ENCODE measurements at places on chromosomes 16 and 17. TPM values are rescaled to one million over a fixed set of nuclear protein-coding genes. Genes with fewer than 3 reads are reported as not detected.

DNA sequence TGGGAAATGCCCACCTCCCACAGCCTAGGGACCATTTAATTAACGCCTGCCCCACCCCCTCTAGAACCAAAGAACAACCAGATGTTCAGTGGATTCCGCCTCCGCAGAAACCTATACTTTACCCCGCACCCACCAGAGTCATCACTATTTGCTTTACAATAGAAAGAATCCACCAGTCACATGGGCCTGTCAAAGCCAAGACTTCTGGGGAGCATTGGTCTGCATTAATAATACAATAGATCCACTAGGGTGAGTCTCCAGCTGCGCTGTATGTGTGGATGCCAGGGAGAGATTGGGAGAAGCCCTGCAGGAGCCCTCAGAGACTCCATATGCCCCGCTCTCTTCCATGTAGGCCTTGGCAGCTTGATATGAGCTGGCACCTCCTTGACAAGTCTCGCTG, 31.3 kb downstream of the CLEC19A start:
- DNase-seq: no peak

TMEM208 gene
- 69.5 TPM for total RNA-seq

DNA sequence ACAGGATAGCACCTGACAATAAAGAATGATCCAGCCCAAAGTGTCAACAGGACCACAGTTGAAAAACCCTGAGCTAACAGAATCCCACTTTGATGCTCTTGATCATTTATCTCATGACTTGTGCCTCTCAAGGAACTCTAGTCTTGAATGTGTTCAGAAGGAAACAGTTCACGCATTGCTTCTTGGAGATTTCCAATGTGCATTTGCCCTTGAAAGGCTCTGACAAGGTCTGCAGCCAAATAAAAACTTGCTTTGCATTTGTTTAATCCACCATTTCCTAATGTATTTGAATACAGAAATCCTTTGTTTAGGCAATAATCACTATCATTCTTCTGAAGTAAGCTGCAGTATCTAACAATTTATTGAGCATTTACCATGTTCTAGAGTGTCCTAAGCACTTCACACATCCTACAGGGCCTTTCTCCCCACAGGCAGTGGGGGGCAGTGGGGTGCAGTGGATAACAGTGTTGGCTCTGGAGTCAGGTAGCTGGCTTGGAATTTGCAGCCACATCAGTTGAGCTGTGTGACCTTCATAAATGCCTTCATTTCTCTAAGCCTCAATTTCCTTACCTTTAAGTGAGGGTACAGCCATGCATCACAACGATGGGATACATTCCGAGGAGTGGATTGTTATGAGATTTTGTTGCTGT, 239.7 kb downstream of the XYLT1 start:
- no peak for DNase-seq

GRCh38 chr17:21028192-21028591, 14.6 kb downstream of the USP22 start:
- DNase-seq: no peak

GRCh38 chr16:69049603-69050375, 55.7 kb upstream of the HAS3 start:
- DNase-seq: no peak

DNA sequence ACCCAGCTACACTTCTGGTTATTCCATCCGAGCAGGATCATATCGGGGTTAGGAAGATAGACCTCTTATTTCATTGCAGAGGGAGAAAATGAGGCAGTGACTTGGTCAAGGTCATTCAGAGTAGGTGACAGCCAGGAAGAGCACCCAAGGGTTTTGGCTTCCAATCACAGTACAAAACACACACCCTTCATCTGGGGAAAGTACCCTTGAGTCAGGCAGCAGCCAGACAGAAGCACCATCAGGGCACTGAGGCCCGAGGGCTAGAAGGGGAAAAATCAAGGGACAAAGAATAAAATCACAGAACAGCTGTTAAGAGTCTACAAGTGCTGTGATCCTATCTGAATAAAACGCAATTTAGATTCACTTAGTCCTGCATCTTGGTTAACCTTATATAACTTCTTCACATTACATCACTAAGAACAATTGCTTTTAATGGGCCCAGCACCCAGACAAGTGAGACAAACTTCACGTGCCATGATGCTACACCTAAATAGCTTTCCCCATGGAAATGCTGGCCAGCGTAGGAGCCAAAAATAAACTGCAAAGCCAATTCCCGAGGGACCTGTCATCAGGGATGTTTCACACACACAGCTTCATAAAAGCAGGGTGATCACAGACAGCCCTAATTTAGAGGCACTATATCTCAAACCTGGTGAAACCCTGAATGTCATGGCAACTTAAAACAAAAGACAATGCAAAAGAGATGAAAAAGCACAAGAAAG, 4.9 kb downstream of the UBE2O start:
- no peak for DNase-seq

NXPH3 gene
- 0.44 TPM for total RNA-seq

CTRB2 gene
- total RNA-seq: not detected

- DNase-seq: no peak
Observed at GRCh38 chr16:50448522-50448921, 79.7 kb upstream of the BRD7 start.

GRCh38 chr17:15941781-15942180, 3.1 kb upstream of the ADORA2B start:
- DNase-seq: no peak

- DNase-seq: no peak
Observed at GRCh38 chr16:24643489-24643888, 86.0 kb upstream of the TNRC6A start.

DNA sequence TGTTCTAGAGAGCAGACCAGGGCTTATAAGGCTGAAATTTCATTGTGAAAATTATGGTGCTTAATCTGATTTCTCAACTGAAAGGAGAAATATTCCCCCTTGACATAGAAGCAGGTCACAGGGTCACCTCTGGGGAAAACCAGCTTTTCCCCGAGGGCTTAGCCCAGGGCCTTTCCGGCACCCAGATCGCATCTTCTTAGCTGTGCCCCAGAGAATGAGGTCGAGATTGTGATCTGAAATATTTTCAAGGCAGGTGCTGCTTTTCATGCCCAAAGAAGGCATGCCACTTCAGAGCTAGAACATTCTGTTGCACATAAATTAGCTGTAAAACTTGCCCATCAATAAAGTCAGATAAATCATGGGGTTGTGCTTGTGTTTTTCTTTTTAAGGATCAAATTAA, 25.4 kb upstream of the ARHGAP17 start:
- no peak for DNase-seq

RNF222 gene
- not detected for total RNA-seq

OTOP2 gene
- not detected for total RNA-seq

- no peak for DNase-seq
Observed at GRCh38 chr16:3623642-3624041, 12.2 kb upstream of the SLX4 start.

DNA sequence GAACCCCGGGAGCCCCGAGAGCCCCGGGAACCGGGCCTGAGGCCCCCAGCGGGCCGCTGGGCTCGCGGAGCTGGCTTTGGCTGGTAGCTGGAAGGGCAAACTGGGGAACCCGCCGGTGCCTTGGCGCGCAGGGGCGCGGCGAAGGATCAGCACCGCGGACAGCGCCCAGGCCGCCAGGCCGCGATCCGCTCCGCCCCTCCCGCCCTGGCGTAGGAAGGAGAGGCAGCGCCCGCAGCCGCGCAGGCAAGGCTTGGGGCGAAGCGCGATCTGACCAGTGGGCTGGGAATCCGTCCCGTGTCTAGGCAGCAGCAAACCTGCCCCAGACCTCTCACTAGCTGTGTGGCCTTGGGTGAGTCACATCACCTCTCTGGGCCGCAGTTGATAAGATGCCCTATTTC, 331 bp upstream of the CCDC92B start:
- DNase-seq: peak; percentile 69

FADS6 gene
- not detected for total RNA-seq

All from CD8-positive, alpha-beta memory T cell (primary cell).